ENCODE measurements at places on chromosomes 1 and 21.

DNA sequence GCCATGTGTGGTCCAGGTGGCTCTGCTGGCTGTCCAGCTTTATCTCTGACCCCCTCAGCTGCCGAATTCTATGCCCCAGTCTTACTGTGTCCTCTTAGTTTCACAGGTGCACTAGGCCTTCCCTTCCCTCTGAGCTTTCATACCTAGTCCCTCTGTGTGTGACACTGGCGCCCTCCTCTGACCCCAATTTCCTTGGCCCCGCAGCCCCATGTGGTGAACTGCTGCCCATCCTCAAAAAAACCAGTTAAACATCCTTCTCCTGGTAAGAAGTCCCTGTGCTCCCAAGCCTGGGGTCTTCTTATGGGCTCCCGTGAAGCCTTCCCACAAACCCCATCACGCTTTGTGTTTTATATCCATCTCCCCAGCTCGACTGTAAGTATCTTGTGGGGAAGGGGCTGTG lies 93.9 kb upstream of the TSPAN2 start:
- no peak for DNase-seq

DNA sequence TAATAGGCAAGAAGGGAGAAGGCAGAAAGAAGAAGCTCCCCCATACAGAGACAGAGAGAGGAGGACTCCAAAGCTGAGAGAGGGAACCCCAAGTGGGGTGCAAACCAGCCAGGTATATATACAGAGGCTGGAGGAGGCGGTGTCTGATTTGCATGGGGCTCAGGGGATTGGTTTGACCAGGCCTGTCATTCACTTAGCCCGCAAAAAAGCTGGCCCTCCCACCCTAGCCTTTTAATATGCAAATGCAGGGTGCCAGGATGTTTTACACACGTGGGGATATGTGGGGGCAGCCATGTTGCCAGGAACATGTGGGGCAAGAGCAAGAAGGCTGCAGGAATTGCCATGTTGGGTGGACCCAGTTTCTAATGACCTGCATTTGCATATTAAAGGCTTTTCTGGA lies 37.0 kb upstream of the TENT5B start:
- no peak for DNase-seq

DNA sequence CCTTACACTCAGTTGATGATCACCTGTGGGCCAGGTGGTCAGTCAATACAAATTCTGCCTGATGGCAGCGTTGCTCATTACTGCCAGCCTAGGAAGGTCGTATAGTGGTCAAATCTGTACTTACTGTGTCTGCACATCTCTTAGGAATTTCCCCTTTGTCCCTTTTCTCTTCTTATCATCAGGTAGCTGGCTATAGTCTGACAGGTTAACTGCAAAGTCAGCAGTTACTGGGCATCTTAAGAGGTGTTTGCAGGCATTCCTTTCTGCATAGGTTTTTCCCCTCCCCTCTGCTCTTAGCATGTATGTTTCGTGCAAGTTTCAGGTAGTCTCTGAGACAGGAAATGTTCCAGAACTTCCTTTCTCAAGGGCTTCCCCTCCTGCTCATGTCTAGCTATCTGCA lies 298.7 kb downstream of the LRRIQ3 start:
- DNase-seq = no peak

GRCh38 chr1:13663969-13664368 lies 36.0 kb upstream of the PRDM2 start:
- DNase-seq = no peak

- DNase-seq = no peak
Observed at GRCh38 chr1:37323486-37324377, 150.6 kb upstream of the ZC3H12A start.

GRCh38 chr1:93769777-93770176 lies 88.1 kb upstream of the BCAR3 start:
- no peak for DNase-seq

GRCh38 chr1:154866257-154867063 lies 3.6 kb downstream of the KCNN3 start:
- no peak for DNase-seq

DNA sequence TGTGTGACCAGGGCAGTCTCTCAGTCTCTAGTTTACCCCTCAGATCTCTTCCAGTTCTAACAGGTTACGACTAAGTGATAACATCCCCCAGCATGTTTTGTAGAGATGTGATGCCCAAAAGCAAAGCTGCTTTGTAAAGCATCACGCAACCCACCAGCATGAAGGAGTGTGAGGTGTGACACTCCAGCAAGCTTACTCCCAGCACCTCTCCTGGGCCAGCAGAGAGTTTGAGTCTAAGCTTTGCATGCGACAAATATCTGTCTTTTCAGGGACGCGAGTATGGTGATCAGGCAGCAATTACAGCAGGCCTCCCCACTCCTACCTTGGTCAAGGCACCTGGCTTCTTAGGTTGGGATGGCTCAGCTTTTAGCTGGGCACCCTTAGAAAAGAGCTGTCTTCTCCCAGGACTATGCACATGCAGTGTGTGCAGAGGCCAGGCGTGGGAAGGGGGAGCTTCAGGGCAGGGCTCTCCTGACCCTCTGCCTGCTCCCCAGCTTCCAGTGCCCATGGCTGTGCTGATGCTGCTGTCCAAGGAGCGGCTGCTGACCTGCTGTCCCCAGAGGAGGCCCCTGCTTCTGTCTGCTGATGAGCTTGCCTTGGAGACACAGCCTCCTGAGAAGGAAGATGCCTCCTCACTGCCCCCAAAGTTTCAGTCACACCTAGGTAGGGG lies 48.2 kb downstream of the ELK4 start:
- no peak for DNase-seq

- no peak for DNase-seq
Observed at GRCh38 chr1:42335809-42336518, 929 bp upstream of the FOXJ3 start.

DNA sequence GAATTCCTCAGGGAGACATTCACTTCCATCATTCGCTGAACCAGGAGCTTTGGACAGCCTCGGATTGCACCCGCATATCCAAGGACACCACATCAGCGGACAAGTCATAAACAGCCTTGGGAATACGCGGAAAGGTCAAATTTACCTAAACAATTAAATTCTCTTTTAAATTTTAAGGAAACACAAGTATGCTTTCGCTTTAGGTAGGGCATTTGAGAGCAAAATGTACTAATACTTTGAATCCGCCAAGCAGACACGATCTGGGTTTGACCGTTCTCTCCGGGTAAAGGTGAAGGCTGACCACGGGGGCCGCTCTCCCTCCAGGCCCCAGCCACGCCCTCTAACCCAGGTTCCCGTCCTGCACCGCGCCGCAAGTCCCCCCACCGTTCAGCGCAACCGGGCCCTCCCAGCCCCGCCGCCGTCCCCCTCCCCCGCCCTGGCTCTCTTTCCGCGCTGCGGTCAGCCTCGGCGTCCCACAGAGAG lies 479 bp upstream of the ACADM start:
- DNase-seq = peak; percentile 67

DNA sequence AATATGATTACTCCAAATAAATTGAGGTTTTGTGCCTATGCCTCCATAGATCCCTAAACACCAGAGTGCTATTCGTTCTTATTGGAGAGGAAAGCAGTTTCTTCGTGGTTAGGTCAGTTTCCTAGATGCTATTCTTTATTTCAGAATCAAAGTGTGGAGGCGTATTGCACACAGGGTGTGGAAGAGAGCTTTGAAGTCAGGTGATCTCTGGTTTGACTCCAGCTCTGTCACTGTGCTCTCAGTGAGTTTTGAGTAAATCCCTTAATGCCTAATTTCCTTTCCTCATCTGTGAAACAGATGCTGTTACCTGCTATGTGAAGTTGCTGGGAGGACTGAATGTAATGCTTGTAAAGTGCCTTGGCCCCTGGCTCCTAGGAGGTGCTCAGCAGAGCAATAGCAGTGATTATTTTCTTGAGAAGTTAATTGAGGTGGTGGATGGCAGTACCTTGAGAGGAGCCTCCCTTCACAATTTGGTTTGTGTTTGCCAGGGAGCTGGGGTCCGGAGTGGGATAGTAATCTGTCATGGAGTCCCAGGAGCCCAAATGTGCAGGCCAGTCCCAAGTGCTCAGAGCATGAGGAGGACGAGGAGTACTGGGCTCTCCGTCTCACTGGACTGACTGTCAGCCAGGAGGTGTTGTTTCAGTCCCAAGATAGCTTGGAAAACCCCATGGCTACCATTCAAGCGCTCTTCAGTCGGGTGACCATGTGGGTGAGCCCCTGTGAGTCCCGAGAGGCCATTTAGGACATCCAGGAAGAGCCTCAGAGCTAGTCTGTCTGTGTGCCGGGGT lies 14.9 kb downstream of the NTPCR start:
- DNase-seq = no peak

DNA sequence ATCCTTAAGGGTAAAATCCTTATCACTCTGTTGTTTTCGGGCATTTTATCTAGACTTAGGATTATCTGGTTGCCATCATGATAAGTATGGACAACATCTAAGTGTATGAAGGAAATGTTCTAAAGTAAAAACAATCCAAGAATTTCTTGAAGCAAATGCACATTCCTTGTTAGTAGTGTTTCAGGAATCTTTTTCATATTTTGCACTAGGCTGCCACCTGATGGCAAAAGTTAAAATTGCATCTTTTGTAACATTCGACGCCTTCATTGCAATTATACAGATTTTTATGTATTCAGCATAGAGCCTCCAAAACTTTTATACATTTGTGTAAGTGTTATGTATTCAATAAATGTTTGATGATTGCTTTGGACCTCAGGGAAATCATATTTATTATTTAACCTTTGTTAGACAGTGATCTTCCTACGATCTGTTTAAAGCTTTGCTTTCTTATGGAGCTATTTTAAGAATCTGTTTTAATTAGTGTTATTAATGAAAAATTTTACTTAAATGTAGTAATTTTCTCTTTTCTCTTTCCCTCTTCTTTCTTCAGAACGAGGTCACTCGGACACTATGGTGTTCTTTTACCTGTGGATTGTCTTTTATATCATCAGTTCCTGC lies 49.4 kb upstream of the KIAA1614 start:
- DNase-seq = peak; percentile 30

DNA sequence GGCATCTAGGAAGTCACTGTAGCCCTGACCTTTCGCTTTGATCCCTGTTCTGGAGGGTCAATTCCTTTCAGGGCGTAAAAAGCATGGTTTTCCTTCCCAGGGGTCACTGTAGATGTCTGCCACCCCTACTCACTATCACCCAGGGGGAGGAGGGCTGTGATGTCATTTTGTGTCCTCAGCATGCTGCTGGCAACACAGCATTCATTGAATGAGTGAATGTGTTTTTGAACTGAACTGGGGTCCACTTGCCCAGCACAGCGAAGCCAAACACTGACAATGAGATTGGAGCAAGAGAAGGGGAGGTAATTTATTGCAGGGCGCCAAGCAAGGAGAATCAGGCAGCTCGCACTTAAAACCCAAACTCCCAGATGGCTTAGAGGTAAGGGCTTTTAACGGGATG lies 78.2 kb upstream of the PGBD5 start:
- no peak for DNase-seq

- DNase-seq = no peak
Observed at GRCh38 chr1:30868833-30869435, 39.6 kb downstream of the SDC3 start.

DNA sequence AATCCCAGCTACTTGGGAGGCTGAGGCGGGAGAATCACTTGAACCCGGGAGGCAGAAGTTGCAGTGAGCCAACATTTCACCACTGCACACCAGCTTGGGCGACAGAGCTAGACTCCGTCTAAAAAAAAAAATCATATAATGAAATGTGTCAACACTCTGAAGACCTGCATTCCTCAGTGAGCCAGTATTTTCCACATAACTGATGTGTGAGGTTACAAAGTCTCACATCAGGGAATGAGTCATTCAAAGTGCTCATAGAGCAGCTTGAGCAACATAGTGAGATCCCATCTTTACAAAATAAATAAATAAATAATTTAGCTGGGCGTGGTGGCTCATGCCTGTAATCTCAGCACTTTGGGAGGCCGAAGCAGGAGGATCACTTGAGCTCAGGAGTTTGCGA lies 65.5 kb downstream of the CASZ1 start:
- DNase-seq = peak; percentile 80

All from H4 (cell line).